ENCODE measurements at places on chromosomes 1 and 21.
A peak's percentile ranks its signal among the peaks of the same experiment; 100 is the strongest.

GRCh38 chr1:207331354-207332313 lies 10.2 kb downstream of the CD55 start:
- no peak for DNase-seq

- DNase-seq = peak; percentile 47
These were observed 6.0 kb downstream of the FCRLB start for GRCh38 chr1:161727256-161727924.

- DNase-seq = no peak
These were observed 199.0 kb upstream of the DPYD start for GRCh38 chr1:98119796-98120195.

- DNase-seq = no peak
These were observed 13.3 kb downstream of the NADK start for GRCh38 chr1:1764876-1765470.

DNA sequence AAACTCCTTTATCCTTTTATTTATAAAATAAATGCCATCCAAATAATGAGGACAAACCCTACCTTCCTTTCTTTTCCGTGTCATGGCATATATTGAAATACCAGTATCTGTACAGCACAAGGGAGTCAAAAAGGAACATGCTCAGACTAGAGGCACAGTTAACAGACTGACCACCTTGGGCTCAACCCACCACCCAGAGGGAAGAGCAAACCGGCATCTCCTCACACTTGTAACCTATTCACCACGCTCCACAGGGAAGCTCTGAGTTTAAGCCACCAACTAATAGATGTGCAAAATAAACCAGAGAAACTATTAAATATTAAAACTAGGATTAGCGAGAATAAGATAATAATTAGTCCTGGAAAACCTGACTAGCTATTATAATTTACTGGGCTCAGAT lies 112.7 kb downstream of the SIPA1L2 start:
- no peak for DNase-seq

GRCh38 chr1:15622712-15623373 lies 5.6 kb downstream of the DDI2 start:
- DNase-seq = no peak

- DNase-seq = no peak
These were observed 149.0 kb downstream of the TOMM20 start for GRCh38 chr1:234979296-234980279.

DNA sequence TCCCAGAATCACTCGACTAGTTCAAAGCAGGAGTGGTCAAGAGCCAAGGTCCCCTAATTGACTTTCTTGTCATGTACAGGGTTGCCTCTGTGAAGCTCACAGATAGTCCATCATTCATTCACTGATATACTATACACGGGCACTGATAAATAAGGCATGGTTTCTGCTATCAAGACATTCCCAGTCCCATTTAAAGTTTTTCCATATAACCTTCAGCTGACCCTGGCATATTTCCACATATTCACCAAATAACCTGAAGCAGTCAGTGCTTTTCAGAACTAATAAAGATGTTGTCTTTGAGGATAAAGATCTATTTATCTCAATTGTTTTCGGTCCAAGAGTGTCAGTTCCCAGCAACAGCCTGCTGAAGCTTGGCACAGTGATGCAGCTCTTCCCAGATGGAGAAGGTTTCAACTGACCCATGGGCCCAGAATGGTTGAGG lies 173.4 kb downstream of the ZZZ3 start:
- DNase-seq = no peak

DNA sequence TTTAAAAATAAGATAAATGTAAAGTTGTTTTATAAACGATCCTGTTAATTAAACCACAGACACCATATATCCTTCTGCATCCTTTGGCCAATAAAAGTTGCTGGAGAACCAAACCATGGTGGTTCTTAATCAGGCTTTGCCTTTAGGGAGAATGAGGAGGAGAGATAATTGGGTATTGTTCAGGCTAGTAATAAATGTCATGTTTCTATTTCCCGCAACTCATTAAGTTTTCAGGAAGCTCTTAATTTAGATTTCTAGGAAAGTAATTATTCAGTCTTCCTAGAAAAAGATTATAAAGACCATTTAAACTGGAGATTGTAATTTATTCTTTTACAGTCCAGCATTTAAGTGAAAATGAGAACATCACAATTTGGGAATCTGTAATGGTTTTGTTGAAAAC lies 34.5 kb downstream of the RAB4A start:
- DNase-seq = no peak

- no peak for DNase-seq
These were observed 7.8 kb downstream of the LMOD1 start for GRCh38 chr1:201938440-201939035.

GRCh38 chr1:233859446-233859845 lies 45.0 kb upstream of the SLC35F3 start:
- DNase-seq = no peak

DNA sequence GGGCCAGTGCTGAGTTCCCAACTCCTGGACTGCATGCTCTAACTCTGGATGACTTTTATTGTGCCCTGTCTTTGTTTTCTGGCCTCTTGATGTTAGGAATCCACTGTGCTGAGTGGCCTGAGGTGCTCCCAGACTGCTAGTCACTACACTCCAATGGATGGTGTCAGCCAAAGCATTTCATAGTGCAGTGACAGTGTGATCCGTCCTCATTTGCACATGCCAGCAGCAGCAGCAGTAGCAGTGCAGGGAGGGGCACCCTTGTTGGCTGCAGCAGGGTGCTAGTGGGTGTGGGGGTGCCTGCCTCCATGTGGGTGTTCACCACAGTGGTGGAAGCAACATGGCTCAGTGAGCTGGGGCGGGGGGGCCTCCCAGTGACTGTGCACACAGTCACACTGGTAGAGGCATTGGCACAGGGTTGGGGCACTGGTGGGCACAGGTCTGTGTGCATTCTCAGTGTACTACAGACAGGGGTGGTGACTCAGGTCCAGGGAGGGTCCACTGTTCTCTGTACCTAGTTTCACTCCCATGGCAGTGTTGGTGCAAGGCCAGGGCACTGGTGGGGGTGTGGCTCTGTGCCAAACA lies 214.0 kb downstream of the ZC3H11B start:
- no peak for DNase-seq

DNA sequence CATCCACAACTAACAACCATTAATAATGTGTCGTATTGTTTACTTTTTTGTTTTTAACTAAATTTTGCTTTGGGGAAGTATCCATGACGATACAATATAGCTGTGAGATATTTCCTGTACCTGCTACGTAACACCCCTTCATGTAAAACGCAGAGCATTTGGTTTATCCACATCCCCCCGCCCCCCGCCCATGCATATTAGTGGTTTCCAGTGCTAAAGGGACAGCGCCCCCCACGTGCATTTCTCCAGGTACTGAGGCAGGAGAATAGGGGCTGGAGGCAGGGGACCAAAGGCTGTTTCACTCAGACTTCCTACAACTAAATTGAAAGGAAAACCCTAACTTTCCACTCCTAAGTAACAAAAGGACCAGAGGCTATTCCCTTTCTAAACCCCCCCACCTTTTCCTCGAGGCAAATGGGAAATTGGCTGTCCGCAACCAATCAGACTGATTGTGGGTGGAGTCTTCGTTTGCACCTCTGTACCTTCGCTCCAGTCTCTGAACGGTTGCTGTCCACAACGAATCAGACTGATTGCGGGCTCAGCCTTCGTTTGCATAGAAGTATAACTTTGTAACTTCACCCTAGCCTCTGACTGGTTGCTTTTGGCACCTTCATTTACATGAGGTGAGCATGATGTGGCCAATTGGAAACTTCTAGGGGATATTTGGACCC lies 12.2 kb upstream of the RIPK4 start:
- DNase-seq = no peak

- no peak for DNase-seq
These were observed 46.0 kb downstream of the RHOU start for GRCh38 chr1:228781161-228781808.

DNA sequence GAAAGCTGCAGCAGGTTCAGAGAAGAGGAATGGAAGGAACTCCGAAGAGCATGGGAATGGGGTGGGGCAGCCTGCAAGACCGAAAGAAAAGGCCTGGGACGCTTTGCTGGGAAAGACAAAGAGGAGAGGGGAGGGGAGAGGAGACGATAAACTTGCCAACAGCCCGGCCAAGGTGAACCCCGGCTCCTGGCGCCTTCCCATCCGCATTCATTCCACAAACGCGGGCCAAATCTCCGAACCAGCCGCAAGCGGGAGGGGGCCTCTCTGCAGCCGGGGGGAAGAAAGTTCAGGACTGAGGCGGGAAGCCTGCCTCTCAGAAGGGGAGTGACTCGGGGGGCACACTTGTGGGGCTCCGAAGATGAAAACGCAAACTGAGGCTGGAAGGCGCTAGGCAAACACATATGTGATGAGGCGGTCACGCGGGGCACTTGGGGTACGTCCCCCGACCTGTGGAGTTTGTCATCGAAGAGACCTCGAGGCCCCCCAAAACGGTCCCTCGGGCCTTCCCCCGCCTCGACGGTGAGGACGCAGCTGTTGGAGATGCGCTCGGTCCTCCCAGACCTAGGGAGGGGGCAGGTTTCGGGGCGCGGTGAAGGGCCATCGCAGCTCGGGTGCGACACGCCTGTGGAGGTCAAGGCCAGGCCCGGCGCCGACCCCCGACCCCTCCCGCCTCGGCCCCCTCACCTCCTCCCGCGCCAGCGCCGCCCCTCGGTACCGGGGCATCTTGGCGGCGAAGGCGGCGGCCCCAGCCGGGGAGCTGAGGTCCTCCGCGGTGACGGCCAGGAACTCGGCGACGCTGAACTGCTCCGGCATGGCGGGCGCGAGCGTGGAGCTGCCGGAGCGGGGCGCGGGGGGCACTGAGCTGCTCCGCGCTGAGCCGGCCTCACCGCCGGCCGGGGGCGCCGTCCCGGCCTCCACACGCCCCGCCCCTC lies at the start of gene ASAP3:
Gene ASAP3 (minus strand): TSS at position 859 of the 932 bp plus-strand sequence. CDS start 46 bp downstream, at position 813.
- DNase-seq = no peak

DNA sequence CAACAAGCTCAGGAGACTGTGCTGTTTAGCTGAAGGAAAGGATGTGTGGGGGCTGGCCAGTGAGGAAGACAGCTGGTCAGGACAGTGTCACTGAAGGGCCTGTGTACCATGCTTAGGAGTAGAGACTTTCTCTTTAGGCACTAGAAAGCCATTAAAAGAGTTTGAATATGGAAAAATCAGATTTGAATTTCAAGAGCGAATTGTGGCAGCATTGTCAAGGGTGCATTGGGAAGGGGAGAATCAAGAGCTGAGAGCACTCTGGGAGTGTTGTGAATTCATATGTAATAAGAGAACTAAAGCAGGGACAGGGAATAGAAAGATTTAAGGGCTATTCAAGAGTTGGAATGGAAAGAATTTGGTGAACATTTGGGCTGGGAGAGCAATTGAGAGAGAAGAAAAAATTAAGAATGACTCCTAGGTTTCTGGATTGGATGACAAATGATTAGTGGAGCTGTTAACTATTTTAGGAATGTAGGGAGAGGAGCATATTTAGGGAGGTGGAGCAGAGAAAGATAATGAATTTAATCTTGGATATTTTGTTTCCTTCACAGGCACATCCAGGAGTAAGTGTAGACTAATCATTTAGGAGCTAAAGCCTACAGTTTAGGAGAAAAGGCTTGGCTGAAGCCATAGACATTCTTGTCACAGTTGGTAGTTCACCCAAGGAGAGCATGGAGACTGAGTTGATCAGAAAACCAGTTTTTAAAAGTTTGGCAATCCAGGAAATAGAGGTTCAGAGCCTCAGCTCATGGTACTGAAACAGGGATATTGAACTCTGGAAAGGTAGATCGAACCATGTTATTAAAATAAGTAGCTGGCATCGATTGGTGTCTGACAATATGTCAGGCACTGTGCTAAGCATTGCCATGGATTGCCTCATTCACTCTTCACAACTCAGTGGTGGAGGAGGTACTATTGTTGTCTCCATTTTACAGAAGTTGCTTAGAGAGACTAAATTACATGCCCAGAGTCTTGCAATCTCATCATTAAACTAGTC lies 23.1 kb upstream of the TOR3A start:
- no peak for DNase-seq

DNA sequence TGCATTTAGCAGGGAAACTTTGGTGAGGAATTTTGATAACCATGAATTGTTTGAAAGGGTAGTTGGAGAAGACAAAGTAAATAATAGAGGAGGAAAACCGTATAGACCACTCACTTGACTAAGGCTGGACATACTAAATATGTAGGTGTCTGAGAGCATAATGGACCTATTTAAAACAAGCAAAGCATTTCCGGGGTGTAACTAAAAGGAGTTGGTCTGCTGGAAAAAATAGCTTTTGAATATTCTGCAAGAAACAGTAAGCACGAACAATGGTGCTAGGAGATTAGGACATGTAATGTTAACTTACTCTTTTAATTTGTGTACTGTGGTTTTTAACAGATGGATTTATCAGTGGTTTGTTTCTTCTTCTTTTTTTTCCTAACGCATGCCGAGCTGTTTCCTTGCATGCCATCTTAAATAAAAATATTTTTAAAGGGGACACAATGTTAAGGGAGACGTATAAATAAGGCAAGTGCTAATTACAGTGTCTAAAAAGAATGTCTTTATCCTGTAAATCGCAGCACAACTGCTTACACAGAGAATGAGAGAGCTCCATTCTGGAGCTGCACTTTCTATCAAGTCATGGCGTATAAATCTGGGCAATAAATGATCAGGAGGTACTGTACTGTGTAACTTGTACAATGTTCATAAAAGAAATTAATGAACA lies 492.1 kb downstream of the LMO4 start:
- no peak for DNase-seq

DNA sequence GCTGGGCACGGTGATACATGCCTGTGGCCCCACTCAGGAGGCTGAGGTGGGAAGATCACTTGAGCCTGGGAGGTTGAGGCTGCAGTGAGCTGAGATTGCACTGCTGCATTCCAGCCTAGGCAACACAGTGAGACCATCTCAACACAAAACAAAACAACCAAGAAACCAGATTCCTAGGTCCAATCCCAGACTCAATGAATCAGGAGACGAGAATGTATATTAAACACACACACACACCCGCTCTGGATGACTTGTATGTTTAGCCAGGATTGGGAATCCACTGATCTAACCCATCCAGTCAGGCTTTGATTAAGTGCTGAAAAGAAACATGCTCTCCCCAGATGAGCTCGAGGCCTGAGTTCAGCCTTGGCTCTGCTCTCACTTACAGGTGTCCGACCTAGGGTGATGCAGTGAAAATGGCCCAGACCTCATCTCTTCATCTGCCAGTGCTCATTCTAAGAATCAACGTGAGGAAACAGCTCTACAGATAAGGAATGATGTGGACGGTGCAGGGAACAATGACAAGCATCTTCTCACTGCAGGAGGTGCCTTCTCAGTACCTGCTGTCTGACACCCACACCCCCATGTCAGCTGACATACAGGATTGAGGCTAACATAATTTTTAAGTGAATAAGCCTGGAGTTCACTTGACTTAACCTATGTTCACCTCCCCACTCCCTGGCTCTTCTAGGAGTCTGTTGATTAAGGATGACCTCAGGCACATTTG lies 15.3 kb upstream of the SRSF4 start:
- DNase-seq = no peak

GRCh38 chr1:66916320-66916719 lies 8.3 kb downstream of the DNAI4 start:
- DNase-seq = no peak

GRCh38 chr1:58502519-58502918 lies 44.0 kb downstream of the OMA1 start:
- DNase-seq = no peak

All from activated T-cell treated with anti-CD3 and anti-CD28 coated beads, Interleukin-2, amount 50 U/mL, for 48 hours (primary cell).